CD4-positive, alpha-beta memory T cell (primary cell): ENCODE measurements at places on chromosomes 7 and 10. TPM values are rescaled to one million over a fixed set of nuclear protein-coding genes. Genes with fewer than 3 reads are reported as not detected.
A peak's percentile ranks its signal among the peaks of the same experiment; 100 is the strongest.

- H3K27ac ChIP-seq: no peak overlapping the region
- no peaks in the 10 kb centered on the region for H3K27me3 ChIP-seq
- no peaks in the 10 kb centered on the region for H3K36me3 ChIP-seq
- no peak overlapping the region for H3K4me3 ChIP-seq
- H3K4me1 ChIP-seq: no peaks in the 10 kb centered on the region
Measured at GRCh38 chr10:34045571-34046190, 711.2 kb upstream of the NRP1 start.

GRCh38 chr7:22884911-22885788 lies 62.5 kb upstream of the TOMM7 start:
- H3K4me3 ChIP-seq: no peak overlapping the region
- H3K36me3 ChIP-seq: no peaks in the 10 kb centered on the region
- H3K4me1 ChIP-seq: peaks cover 16% of the 10 kb centered on the region
- H3K27ac ChIP-seq: no peak overlapping the region

- DNase-seq: no peak
- H3K36me3 ChIP-seq: no peaks in the 10 kb centered on the region
- H3K27me3 ChIP-seq: no peaks in the 10 kb centered on the region
- no peak overlapping the region for H3K4me3 ChIP-seq
- no peak overlapping the region for H3K27ac ChIP-seq
- H3K4me1 ChIP-seq: peaks cover 8% of the 10 kb centered on the region
Measured at GRCh38 chr10:34996843-34997242, 93.3 kb downstream of the CUL2 start.

DNA sequence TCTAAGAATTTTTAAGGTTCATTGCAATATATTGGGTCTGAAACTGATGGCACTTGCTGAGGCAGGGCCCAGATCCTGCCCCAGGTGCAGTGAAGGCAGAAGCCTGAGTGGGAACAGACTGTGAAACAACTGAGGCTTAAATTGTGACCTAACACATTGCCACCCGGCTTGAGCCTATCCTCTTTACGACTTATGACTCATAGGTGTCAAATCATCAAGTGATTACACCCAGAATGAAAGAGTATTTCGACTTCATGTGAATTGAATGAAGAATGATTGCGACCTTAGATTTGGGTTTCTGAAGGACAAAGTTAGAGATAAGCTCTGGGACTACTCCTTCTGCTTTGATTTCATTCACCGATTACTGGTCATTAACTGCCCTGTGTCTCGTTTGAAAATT lies 200.9 kb downstream of the CREB5 start:
- DNase-seq: no peak
- H3K27ac ChIP-seq: no peak overlapping the region
- H3K36me3 ChIP-seq: no peaks in the 10 kb centered on the region
- no peaks in the 10 kb centered on the region for H3K4me1 ChIP-seq

DNA sequence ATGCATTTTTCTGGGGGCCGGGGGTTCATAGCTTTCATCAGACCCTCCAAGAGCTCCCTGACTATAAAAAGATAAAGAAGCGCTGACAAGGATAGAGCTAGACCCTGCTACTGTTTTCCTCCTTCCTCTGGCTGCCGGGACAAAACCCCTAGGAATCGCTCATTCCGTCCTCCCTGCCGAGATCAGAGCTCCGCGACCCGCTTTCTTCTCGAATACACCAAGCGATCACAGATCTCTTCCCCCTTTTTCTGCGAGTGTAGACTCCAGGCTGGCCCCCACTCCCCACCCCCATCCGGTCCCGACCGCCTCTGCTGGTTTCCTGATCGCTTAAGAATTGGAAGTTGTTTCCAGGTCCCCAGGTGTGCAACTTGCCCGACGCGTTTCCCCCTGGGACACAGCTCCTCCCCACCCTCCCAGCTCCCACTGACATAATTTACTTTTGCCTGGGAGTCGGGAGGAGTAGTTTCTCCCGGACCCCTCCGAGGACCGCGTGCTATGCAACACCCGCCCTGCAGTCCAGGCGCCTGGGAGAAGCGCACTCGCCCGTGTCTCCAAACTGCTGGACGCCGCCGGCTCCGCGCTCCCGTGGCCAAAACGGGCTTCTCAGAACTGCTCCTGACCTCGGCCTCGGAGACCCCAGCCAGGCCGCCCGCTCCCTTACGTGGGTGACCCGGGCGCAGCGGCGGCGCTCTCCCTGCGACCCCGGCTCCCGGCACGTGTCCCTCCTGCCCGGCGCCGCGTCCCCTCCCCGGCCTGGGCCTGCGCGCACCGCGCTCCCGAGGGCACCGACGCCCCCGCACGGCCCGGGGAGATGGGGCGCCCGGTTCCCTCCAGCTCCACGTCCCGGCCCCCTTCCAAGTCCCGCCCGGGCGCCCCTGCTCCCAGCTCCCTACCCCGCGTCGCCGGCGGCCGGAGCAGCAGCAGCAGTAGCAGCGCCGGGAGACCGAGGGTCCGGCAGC lies 552 bp downstream of the IL15RA start:
- peak; percentile 22 for DNase-seq
- H3K4me3 ChIP-seq: peak overlapping the region; percentile 79
- H3K27me3 ChIP-seq: no peaks in the 10 kb centered on the region

DNA sequence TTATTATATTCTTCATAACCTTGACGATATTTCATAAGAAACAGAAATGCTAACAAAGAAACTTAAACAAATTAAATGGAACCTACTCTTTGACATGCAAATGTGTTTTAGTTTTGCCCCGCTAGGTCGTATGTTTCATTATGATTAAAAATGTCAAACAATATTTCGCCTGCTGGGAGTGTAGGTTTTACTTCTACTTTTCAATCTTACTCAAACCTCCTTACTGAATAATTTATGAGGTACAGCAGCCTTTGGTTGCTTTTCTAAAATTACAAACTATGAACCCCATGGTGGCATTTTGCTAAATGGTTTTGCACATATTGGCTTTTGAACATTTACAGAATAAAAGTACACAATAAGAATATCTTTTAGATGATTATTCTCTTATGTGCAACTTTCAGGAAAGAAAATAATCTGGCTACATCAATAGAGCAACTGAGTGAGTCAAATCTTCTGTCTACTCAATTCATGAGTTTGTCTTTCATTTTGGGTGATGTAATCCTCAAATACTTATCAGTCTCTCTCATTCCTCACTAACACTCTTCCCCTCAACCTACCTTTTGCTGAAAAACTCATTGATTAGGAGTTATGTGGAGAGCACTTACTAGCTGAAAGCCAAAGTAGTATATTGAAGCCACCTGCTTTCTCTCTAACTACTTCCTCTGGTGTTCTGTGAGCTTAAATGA lies 1226.4 kb downstream of the XPNPEP1 start:
- no peaks in the 10 kb centered on the region for H3K36me3 ChIP-seq
- H3K4me3 ChIP-seq: no peak overlapping the region
- H3K4me1 ChIP-seq: no peaks in the 10 kb centered on the region
- no peaks in the 10 kb centered on the region for H3K27me3 ChIP-seq
- no peak overlapping the region for H3K27ac ChIP-seq

DNA sequence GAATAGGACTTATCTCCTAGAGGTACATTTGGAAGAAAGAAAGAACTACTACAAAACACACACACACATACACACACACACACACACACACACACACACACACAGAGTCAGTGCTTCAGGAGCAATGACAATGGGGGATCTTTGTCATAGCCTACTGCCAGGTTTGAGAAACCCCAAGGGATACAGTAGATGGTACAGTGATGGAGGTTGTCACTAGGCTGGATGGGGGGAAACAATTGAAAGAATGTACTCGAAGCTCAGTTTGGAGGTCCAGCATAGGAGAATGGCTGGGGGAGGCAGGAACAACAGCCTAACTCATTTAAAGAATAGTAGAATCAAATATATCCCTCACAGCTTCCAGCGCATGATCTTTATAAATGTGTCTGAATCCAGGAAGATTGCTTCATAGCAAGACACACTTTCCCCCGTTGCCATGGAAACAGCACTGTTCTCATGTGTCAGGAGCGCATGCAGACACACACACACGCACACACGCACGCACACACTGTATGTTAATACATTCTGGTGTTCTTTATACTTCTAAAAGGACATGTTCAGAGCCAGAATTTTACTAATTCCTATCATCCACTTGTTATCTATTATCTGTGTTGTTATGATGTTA lies 32.6 kb upstream of the ZNRF2 start:
- no peak overlapping the region for H3K4me3 ChIP-seq
- no peaks in the 10 kb centered on the region for H3K27me3 ChIP-seq
- H3K36me3 ChIP-seq: no peaks in the 10 kb centered on the region
- DNase-seq: no peak
- H3K4me1 ChIP-seq: peaks cover 26% of the 10 kb centered on the region

DNA sequence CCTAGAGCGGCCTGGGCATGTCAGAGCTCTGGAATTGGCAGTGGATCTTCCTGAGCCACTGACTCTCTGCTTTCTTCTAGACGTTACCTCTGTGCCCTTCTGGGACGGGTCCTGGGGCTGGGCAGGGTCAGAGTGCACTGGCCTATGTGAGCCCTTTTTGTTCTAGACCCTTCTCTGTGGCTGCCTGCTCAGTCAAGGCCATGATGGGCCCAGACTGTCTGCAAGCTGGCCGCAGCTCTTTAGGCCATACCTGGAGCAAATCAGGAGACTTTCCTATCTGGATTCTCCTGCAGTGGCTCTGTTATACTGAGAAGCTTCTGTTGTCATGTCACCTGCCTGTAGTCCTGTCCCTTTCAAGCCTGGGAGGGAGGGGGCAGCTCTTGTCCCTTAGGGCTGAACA lies 70.1 kb downstream of the ADCY1 start:
- H3K27me3 ChIP-seq: no peaks in the 10 kb centered on the region
- H3K4me3 ChIP-seq: no peak overlapping the region
- H3K36me3 ChIP-seq: no peaks in the 10 kb centered on the region
- no peak for DNase-seq

Gene CDH23
- 5.4 TPM for total RNA-seq

Gene HOXA10
- total RNA-seq: not detected

Gene EIF4EBP2
- 54.5 TPM for total RNA-seq

Gene NEUROG3
- not detected for total RNA-seq

Gene TBXAS1
- 18.0 TPM for total RNA-seq

Gene OPN4
- total RNA-seq: not detected

Gene PDCD4
- total RNA-seq: 376 TPM

Gene COL28A1
- 0.15 TPM for total RNA-seq
